PC-3 (cell line): ENCODE measurements at places on chromosomes 6 and 20. TPM values are rescaled to one million over a fixed set of nuclear protein-coding genes. Genes with fewer than 3 reads are reported as not detected.

IRF4 gene
- 0.15 TPM in 1 of 2 replicates, not detected in the other for total RNA-seq

WFDC2 gene
- not detected in 2 replicates for total RNA-seq

ULBP2 gene
- 5.8 and 8.1 TPM in 2 replicates for total RNA-seq

MUC21 gene
- total RNA-seq = not detected in 2 replicates

- 0 out of 2 replicates have a peak, but pooled peaks cover 5% of the 10 kb centered on the region for H3K4me1 ChIP-seq
- H3K27me3 ChIP-seq = no peaks in the 10 kb centered on the region
- no peak overlapping the region for H3K27ac ChIP-seq
These were observed 8.9 kb downstream of the FYN start for GRCh38 chr6:111864138-111865048.

GRCh38 chr6:40722553-40723258 is 135.5 kb upstream of the LRFN2 start:
- DNase-seq = no peak
- no peaks in the 10 kb centered on the region for H3K36me3 ChIP-seq
- H3K27me3 ChIP-seq = no peaks in the 10 kb centered on the region
- no peaks in the 10 kb centered on the region for H3K4me1 ChIP-seq

DNA sequence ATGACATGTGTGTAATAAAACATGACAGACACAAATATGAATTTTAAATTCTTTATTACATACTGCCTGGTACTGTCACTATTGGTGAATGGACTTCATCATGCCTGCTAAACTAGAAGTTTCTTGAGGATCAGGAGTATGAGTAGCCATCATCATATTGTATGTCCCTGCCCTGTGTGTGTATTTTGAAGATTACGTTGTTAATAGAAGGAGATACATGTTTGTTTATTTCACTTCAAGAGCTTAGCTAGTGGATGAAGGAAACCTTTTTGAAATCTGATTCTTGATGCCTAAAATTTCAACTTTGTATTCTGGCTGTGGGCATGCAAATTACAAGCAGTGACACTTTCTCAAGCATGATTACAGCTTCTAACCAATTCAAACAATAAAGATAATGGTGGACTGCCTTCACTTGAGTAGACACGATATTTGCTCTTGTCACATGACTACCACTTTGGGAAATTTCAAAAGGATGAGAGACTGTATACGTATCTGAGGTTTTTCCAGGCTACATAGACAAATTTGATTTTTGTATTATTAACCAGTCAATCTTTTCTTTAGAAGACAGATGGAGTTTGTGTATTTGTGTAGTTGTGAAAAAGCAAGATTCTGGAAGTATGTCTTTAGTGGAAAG is 3.5 kb downstream of the TBPL1 start:
- no peak for DNase-seq
- H3K27ac ChIP-seq = no peak overlapping the region
- no peaks in the 10 kb centered on the region for H3K27me3 ChIP-seq
- H3K36me3 ChIP-seq = no peaks in the 10 kb centered on the region
- H3K4me3 ChIP-seq = no peak overlapping the region

DNA sequence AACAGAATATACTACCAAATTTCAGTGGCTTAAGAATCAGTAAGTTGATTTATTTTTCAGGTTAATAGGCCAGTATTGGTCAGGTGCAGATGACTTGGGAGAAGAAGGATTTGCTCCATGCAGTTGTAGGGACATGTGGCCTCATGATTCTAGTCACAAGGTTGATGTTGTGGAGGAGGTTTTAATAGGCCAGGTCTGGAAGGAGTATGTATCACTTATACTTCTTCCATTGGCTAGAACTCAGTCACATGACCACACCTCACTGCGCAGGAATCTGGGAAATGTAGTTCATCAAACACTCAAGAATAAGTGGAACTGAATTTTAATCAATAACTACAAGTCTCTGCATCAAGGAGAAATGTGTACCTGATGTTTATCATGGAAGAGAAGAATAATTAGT is 281.5 kb upstream of the QKI start:
- DNase-seq = no peak
- no peaks in the 10 kb centered on the region for H3K36me3 ChIP-seq
- H3K27me3 ChIP-seq = peaks cover 60% of the 10 kb centered on the region

DNA sequence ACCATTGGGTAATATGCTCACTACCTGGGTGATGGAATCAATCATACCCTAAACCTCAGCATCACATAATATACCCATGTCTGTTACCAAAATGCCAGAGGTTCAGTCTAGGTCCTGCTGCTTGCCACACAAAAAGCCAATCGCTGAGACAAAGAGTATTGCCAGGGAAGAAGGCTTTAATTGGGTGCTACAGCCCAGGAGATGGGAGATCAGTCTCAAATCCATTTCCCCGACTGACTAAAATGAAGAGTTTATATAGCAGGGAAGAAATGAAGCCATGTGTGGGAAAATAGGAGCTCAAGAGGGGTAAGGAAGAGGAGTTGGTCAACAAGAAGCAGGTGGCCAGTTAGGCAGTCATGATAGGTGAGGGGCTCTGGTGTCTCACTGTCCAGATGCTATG is 149.6 kb downstream of the QRSL1 start:
- no peak overlapping the region for H3K27ac ChIP-seq
- no peaks in the 10 kb centered on the region for H3K27me3 ChIP-seq
- DNase-seq = no peak
- H3K36me3 ChIP-seq = no peaks in the 10 kb centered on the region
- H3K4me1 ChIP-seq = peaks cover 17% of the 10 kb centered on the region

GRCh38 chr6:137426007-137426689 is 68.0 kb downstream of the OLIG3 start:
- 0 out of 2 replicates have a peak, but pooled peaks cover 8% of the 10 kb centered on the region for H3K27me3 ChIP-seq
- H3K36me3 ChIP-seq = no peaks in the 10 kb centered on the region
- DNase-seq = no peak
- H3K4me1 ChIP-seq = no peaks in the 10 kb centered on the region
- H3K27ac ChIP-seq = no peak overlapping the region

DNA sequence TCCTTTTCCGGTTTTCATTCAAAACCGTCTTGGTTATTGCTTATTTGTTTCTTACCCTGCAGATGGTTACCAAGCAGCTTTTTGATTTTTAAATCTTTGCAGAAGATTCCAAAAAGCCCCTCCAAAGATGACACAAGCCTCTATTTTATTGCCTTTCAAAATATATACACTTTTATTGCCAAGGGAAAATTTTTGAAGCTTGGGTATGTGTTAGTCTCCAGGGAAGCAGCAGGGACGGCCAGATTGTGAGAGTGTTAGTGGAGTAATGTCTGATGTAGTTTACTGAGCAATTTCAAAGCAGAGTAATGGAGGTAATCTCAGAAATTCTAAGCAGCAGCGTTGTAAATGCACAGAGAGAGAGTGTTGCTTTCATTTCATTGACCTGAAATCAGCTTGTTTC is 193.8 kb downstream of the FARS2 start:
- no peak for DNase-seq
- no peaks in the 10 kb centered on the region for H3K36me3 ChIP-seq
- no peak overlapping the region for H3K27ac ChIP-seq
- no peak overlapping the region for H3K4me3 ChIP-seq

DNA sequence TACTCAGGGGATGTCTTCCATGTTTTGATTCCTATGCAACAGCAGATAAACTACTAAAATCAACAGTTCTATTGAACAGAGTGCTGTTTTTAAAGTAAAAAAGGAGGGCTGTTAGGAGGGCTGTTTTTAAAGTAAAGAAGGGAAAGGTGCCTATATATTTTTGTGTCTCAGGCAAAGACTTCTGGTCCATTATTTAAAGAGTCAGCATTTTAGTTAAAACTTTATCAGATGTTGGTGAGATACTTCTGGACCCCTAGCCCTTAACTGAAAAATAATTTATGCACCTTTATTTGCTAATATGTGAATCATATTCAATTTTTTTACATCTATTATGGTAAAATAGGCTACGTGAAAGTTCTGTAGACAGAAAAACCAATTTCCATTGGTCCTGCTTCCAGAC is 144.8 kb downstream of the MOXD1 start:
- H3K27ac ChIP-seq = no peak overlapping the region
- no peaks in the 10 kb centered on the region for H3K36me3 ChIP-seq
- no peak overlapping the region for H3K4me3 ChIP-seq

GRCh38 chr20:63744574-63745423 is 5.2 kb downstream of the SLC2A4RG start:
- DNase-seq = no peak
- H3K36me3 ChIP-seq = peaks cover 22% of the 10 kb centered on the region
- H3K4me1 ChIP-seq = peaks cover 12% of the 10 kb centered on the region
- H3K27ac ChIP-seq = no peak overlapping the region
- no peaks in the 10 kb centered on the region for H3K27me3 ChIP-seq

DNA sequence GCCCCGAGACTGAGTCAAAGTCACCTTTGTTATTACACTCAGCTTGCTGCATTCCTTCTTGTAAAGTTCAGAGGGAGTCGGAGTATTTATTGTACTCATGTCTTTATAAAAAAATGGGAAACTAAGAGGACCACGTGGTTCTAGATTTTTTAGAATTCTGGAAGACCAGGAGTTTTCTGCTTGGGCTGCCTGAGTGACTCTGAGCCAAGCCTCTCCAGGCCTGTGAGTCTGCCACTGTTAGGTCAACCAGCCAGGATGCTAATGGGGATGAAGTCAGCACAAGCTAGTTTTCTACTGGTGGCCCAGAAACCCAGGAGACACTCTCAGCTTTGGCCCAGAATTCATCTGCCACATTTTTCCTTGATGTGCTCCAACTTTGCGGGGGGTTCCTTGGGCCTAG is 453.5 kb upstream of the SULF2 start:
- no peak overlapping the region for H3K4me3 ChIP-seq
- no peak for DNase-seq
- H3K36me3 ChIP-seq = no peaks in the 10 kb centered on the region
- peaks cover 5% of the 10 kb centered on the region; the same call in 1 of the 2 replicates for H3K4me1 ChIP-seq
- peaks cover 14% of the 10 kb centered on the region for H3K27me3 ChIP-seq
- H3K27ac ChIP-seq = no peak overlapping the region

DNA sequence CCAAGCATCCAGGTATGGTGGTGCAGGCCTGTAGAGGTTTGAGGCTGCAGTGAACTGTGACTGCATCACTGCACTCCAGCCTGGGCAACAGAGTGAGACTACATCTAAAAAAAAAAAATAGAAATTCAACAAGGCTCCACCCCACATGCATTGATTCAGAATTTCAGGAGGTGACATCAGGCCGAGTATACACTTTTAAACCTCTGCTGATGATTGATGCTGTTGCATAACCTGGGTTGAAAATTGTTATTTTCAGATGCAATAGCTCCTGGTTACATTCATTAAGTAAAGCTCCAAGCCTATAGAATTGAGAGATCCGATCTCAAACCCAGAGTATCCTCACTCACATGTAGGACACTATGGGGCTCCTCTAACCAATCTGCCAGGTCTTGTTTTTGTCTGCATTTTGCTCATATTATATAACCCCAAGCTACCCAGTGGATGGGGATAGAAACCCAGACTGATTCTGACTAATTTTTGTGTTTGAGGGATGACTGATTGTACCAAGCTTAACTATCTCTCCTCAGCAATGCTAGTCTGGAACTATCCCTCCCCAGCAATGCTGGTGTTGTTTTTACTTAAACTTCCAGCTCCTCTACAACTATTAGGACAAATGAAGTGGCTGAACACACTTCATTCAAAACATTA is 123.5 kb upstream of the PREP start:
- H3K4me1 ChIP-seq = peaks cover 10% of the 10 kb centered on the region
- no peak overlapping the region for H3K4me3 ChIP-seq
- H3K27me3 ChIP-seq = no peaks in the 10 kb centered on the region
- no peak overlapping the region for H3K27ac ChIP-seq
- peak; percentile 9 for DNase-seq
- H3K36me3 ChIP-seq = no peaks in the 10 kb centered on the region

DNA sequence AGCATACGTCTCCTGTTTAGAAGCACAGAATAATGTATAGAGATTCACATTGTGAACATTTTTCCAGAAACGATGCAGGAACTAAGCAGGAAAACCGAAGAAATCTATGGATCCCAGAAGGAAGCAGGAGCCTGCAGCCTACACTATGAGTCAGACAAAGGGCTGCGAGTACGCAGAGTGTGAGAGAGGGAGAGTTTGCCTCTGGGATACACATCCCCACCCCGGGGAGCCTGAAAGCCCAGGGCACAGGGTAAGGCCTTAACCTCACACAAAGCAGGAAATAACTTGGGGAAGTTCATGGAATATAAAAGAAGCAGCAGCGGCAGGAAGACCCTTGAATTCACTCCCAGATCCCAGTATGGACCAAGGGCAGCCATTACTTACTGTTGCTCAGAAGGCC is 842.1 kb upstream of the MANEA start:
- no peaks in the 10 kb centered on the region for H3K27me3 ChIP-seq
- no peaks in the 10 kb centered on the region for H3K36me3 ChIP-seq
- no peak overlapping the region for H3K27ac ChIP-seq
- no peaks in the 10 kb centered on the region for H3K4me1 ChIP-seq
- H3K4me3 ChIP-seq = no peak overlapping the region

- H3K4me3 ChIP-seq = no peak overlapping the region
- DNase-seq = no peak
- no peaks in the 10 kb centered on the region; the same call in 1 of the 2 replicates for H3K4me1 ChIP-seq
- no peak overlapping the region for H3K27ac ChIP-seq
These were observed 18.3 kb upstream of the HLA-DRB1 start for GRCh38 chr6:32607988-32608298.

DNA sequence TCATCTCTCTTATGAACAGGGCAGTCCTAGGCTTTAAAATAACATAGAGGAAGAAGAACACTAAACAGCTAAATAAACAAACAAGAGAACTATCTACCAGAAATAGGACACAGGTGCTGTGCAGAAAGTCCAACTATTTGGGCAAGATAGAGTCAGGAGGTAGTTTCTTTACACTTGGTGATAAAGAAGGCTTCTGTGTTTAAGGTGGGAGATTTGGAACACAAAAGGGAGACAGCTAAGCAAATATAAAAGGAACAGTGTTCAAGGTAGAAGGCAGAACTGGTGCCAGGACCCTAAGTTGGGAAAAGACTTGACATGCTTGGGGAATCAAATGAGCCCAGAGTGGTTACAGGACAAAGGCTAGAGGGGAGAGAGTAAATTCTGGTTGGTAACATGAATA is 110.5 kb downstream of the MANEA start:
- DNase-seq = no peak
- H3K36me3 ChIP-seq = no peaks in the 10 kb centered on the region
- H3K4me1 ChIP-seq = no peaks in the 10 kb centered on the region
- no peaks in the 10 kb centered on the region for H3K27me3 ChIP-seq
- H3K4me3 ChIP-seq = no peak overlapping the region
- no peak overlapping the region for H3K27ac ChIP-seq

- no peaks in the 10 kb centered on the region for H3K36me3 ChIP-seq
- H3K4me1 ChIP-seq = peaks cover 33% of the 10 kb centered on the region
- no peaks in the 10 kb centered on the region for H3K27me3 ChIP-seq
- H3K4me3 ChIP-seq = peak overlapping the region; percentile 84
- H3K27ac ChIP-seq = peak overlapping the region; percentile 85
These were observed 1.3 kb upstream of the PTK6 start for GRCh38 chr20:63538204-63539091.
